ENCODE measurements at places on chromosomes 4 and X.

- DNase-seq: no peak
Observed at GRCh38 chr4:99947608-99948007, 1.2 kb upstream of the DNAJB14 start.

- no peak for DNase-seq
Observed at GRCh38 chr4:185693548-185694215, 118.3 kb downstream of the SORBS2 start.

- peak; percentile 28 for DNase-seq
Observed at GRCh38 chrX:149487292-149487691, 17.8 kb downstream of the IDS start.

DNA sequence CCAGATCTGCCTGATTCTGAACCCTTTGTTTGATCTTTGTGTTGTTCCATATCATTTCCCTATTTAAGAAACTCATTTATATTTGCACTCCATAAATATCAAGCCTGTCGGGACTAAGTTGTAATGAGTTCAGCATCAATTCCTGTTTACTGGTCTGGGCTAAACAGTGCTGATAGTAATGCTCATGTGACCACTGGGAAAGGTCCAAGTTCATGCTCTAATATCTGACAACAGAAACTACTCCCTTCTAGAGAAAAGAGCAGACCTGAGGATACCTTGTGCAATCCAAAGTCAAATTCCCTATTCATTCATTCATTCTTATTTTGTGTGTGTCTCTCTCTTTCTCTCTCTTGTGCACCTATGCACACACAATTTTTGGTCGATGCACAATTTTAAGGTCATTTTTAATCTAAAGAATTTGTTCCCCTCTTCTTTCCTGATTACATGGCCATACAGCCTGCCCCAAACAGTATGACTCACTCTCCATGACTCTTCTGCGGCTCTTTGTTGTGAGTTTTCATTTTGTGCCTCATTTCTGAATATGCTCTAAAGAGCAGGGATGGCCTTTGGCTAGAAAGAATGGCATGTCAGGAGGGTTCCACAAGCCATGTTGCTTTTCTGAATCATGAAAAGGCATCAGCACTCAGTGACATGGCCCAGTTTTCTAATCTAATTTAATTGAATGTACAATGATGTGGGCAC, 664.3 kb downstream of the RPA4 start:
- DNase-seq: peak; percentile 1

- no peak for DNase-seq
Observed at GRCh38 chr4:103244251-103244650, 46.1 kb upstream of the CENPE start.

DNA sequence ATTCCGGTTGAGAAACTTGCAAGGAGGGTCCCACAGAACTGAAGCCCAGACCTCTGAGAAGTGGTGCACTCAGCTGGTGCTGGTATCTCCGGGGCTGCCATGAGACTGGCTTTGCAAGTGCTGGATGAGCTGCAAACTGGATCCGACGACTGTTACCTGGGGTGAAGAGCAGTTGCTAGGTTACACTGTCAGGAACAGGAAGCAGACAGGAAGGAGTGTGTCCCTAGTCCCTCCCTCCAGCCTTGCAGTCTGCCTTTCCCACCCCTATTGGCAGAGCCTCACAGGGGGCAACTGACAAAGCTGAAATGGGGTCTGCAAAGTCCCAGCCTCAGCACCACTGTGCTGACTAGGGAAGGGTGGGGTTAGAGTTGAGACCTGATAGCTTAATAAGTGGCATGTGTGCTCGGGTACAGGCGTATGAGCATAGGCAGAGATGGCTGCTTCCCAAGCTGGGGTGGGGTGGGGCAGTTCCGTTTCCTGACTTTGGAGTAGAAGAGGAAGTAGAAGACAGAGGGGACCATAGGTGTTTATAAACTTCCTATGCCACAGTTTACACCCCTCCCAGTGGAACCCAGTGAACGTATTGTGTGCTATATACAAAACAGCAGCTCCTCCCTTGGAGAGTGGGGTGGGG, 18.0 kb downstream of the PPEF1 start:
- no peak for DNase-seq

DNA sequence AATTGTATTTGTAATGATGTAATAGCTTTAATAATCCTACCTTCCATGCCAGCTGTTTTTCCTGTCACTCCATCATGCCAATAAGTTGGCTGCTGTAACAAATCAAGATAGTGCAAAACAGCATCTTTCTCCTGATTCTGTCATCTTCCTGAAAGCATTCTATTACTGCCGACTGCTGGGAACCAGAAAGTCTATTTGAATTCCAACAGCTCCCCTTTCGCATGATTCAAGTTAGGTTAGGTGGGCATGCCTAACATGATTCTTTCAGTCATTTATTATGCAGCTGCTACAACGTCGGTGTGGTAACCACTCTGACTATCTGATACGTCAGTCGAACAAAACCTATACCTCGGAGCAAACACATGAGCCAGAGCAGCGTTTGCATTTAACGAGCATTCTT, 127.9 kb upstream of the DMD start:
- no peak for DNase-seq

GRCh38 chr4:110087070-110087708, 111.2 kb downstream of the ELOVL6 start:
- peak; percentile 64 for DNase-seq

- no peak for DNase-seq
Observed at GRCh38 chr4:82706349-82707000, 92.1 kb downstream of the SCD5 start.

DNA sequence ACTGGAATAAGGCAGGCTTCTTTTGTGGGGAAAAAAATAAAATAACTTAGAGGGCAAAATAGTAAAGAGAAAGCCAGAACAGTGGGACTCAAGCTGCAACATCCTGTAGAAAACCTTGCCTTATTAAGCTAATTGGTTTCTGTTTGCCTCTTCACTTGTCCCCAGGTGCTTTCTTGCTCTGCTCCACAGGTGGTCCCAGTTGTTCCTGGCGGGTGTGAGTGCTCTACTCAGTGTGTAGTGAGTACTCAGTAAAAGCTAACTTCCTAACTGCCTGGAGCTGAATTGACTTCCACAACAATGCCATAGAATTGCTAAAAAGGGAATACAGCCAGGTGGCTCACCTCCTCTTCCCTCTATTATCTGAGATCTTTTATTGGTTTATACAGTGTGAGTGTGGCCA, 930.2 kb downstream of the C4orf33 start:
- DNase-seq: no peak

GRCh38 chrX:133213117-133213516, 5.0 kb downstream of the TFDP3 start:
- DNase-seq: no peak

DNA sequence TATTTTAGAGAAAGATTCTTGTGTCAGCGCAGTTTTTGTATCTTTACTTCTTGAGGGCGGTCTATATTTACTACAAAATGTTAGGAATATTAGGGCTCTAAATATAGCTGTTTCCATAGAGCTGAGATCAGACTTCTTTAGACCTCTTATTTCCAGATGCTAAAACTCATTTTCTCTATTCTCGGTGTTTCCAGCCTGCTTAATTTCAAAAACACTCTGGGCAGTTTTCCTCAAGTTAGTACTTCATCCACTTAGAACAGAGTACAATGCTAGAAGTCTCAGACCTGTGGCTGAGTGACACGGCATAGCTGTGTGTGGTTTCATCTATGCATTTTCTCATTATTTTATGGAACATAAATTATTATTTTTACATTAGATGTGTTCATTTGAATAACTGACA, 346.6 kb downstream of the PABPC4L start:
- no peak for DNase-seq

DNA sequence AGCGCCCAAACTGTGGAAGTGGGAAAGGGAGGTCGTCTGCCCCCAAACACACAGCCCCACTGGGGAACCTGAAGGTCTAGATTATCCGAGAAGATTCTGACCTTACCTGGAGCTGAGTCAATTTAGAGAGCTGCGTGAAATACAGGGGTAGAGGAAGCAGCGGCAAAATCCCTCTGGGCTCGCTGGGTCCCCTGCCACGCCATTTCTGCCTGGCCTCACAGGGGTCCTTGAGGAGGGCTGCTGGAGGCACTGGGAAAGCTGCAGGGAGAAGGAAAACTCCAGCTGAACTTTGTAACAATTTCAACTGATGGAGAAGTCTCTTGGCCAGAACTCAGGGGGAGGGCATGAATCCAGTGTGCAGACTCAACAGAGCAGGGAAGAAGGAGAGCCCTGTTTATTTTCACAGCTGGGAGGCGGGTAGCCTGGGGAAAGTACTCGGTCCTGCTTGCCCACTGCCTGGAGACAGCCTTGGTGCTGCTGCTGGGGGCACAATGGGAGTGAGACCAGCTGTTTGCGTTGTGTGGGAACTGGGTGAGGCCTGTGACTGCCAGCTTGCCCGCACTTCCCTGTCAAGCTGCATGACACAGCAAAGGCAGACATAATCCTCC, 93.2 kb upstream of the MAPK10 start:
- no peak for DNase-seq

DNA sequence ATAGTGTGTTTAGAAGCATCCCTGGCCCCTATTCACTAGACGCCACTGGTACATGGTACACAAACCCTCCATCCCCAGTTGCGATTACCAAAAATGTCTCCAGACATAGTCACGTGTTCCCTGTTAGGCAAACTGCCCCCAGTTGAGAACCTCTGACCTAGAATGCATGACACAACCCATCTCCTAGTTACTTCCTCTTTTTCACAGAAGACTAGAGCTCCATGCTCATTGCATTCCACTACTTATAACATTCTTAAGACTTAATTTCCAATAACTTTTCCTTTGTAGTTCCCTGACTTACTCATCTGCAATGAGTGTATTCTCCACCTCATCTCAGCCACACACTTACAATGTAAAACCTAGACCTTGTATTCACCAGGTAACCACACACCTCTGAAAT, 68.6 kb downstream of the PRSS12 start:
- DNase-seq: no peak

GRCh38 chr4:145703850-145704497, 24.0 kb downstream of the C4orf51 start:
- DNase-seq: no peak

DNA sequence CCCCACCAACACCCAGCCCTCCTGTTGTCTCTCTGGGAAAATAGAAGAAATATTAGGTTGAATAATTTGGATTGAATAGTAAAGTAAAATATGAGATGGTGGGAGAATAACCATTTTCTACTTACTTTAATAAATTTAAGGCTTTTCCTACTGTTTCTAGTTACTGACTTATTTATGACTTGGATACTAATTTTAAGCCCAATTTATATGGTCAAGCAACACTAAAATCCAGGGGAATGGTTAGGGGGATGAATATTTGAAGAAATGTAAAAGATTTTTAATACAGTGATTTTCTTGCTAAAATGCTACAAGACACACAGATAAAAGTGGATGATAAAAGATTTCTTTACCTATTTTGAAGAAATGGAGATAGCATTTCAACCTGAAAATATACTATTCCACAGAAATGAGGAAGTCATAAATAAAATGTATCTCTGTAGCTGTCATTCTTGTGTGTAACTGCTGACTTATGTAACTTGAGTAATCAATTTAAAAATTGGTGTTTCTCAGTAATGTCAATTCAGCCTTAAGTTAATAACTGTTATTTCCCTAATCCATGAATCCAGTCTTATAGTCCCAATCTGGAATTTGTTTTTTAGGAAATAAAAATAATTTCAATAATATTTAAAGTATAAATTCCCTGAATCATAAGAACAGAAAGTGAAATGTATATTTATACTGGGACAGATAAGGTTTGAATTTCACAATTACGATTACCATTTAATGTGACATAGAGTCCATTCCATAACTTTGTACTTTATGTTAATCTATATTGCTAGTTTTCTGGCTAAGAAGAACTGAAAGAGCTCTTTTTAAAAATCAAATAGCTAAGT, 24.3 kb upstream of the IL2 start:
- no peak for DNase-seq

- DNase-seq: no peak
Observed at GRCh38 chr4:183733181-183733580, 74.1 kb downstream of the TRAPPC11 start.

- peak; percentile 28 for DNase-seq
Observed at GRCh38 chr4:113646442-113646822, 115.1 kb downstream of the CAMK2D start.

GRCh38 chrX:24024819-24025740, 1.9 kb downstream of the KLHL15 start:
- peak; percentile 82 for DNase-seq

DNA sequence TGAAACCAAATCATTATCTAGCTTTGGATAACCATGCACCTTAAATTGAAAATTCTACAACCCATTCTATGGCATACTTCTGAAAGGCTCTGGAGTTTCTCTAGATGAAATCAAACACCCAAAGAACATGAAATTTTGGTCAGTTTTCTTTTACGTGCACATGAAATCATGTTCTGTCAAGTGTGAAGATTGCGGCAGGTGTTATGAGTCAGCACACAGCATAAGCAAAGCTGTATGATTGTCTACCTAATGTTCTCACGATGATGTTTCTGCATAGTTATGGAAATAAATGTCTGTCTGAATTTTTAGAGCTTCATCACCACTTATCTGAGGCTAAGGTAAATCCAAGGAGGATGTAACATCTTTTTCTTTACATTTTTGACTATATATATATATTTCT, 495.3 kb downstream of the IL1RAPL1 start:
- DNase-seq: no peak

DNA sequence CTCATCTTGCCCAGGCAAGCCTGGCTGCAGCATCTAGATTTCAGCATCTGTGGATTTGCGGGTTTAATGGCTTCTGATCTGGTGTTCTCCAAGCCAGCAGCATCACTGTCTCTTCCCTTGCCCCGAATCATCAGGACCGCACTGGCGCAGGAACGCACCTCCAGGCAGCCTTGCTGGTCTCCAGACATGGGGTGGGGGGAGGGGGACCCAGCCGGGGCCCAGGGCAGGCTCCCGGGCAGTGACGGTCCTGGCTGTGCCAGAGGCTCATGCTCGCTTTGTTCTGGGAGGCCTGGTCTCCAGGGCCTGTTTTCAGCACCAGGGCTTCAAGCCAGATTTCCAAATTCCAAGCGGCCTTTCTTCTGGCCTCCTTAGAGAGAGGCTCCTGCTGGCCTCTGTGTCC, 4.9 kb downstream of the CFAP99 start:
- DNase-seq: no peak

DNA sequence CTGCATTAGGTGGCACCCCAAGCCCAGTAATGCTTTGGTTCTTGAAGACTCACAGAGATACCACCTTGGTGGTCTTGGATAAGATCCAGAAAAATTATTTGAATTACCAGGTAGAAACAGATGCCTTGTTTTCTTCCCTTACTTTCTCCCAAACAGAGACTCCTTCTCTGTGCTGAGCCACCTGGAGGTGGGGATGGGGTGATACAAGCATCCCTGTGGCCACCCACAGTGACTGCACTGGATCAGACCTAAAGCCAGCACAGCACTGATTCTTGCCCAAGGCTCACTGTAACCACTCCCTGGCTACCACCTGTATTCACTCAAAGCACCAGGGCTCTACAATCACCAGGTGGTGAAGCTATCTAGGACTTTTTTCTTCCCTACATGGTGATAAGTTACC, 156.8 kb downstream of the TEX13A start:
- DNase-seq: no peak

GRCh38 chr4:7159923-7160322, 32.4 kb upstream of the SORCS2 start:
- no peak for DNase-seq

GRCh38 chr4:107778784-107779530, 45.8 kb upstream of the SGMS2 start:
- no peak for DNase-seq
